Pulmonary artery endothelial cell (primary cell): ENCODE measurements at places on chromosomes 3 and 15.

- no peak for DNase-seq
Measured at GRCh38 chr3:136490646-136491405, 240.7 kb downstream of the PCCB start.

DNA sequence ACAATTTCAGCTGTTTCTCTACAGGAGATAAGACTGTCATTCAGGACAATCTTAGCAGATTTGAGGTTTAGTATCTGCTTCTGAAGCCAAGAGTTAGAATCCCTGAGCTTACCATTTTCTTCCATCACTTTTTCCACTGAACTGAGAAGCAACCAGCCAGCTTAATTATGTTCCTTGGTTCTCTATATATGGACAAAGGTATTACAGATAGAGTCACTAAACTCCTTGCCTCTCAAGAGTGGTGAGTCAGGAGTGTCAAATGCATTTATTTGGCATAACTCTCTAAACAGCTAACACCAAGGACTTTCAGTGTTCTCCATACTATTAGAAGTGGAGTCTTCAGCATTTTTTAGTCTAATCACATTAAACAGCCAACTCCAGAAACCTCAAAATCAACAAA, 239.3 kb downstream of the ALCAM start:
- DNase-seq = no peak

DNA sequence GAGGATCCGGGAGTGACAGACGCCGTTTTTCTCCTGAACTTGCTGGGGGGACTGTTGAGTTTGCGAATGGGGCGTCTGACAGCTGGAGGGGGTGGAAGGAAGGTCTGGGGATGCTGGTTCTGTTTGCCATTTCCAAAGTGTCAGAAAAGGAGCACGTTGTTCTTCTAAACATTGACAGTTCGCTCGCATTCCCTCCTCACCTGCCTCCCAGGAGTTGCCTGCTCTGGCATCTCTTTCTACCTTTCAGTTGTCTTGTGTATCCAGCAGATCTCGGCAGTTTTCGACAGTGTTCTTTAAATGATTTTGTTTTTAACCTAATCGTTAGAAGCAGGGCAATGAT, 829 bp downstream of the SELENOT start:
- no peak for DNase-seq

GRCh38 chr3:197426121-197426566, 127.7 kb upstream of the DLG1 start:
- DNase-seq = no peak

- DNase-seq = no peak
Measured at GRCh38 chr3:35685153-35685552, 45.8 kb downstream of the ARPP21 start.

GRCh38 chr3:153628591-153628990, 466.6 kb downstream of the RAP2B start:
- peak; percentile 96 for DNase-seq

DNA sequence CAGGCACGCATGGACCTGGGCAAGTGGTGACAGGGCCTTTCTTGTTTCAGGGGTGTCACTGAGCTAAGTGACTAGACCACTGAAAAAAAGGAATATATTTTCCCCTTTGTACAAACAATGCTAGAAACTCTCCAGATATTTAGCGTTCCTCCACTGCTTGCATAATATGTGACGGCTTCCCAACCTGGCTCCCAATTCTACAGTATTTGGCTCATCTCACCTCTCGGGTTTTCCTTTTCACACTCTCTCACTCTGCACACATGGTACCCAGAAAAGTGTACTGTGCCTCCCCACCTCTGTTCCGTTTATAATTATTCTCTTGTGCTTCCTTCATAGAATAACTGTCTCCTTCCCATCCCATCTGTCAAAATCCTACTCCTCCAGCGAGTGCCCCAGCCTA, 140.5 kb upstream of the KLHL25 start:
- no peak for DNase-seq

GRCh38 chr15:95027981-95028380, 796.6 kb downstream of the MCTP2 start:
- DNase-seq = no peak

GRCh38 chr3:17686613-17687012, 55.8 kb downstream of the TBC1D5 start:
- no peak for DNase-seq

DNA sequence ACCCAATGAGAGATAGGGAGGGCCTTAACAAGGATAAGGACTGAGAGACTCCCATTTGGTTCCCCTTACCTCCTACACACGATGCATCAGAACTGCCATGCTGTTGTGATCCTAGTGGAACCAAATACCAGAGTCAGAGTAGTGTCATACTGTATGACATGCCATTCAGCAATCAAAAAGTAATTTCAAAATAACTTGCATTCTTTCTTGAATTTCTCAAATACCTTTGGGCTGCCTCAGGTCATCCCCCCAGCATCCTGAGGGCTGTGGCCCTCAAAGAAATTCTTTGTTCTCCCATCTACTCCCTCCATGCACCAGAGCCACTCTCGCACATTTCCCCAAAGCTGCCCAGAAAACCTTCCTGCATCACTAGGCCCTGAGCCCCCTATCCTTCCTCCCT, 68.9 kb upstream of the PPP2R3A start:
- no peak for DNase-seq

- no peak for DNase-seq
Measured at GRCh38 chr3:22380253-22380652, 629.2 kb upstream of the ZNF385D start.

DNA sequence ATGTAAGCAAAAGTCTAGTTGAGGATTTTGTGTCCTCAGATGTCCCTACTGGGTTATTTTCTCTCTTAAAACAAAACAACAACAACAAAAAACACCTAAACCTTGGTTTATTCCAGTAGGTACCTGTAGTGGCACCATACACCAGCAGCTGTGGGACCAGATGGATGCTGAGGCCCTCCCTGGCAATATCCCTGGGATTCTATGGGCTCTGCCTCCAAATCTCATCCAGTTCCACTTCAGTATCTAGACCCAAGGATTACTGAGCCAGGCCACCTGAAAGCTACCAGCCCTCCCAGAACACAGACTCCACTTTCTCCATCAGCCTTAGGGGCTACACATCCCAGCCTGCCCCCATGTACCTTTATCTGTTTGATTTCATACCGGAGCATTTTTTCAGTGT, 1.7 kb downstream of the TIMP4 start:
- no peak for DNase-seq

DNA sequence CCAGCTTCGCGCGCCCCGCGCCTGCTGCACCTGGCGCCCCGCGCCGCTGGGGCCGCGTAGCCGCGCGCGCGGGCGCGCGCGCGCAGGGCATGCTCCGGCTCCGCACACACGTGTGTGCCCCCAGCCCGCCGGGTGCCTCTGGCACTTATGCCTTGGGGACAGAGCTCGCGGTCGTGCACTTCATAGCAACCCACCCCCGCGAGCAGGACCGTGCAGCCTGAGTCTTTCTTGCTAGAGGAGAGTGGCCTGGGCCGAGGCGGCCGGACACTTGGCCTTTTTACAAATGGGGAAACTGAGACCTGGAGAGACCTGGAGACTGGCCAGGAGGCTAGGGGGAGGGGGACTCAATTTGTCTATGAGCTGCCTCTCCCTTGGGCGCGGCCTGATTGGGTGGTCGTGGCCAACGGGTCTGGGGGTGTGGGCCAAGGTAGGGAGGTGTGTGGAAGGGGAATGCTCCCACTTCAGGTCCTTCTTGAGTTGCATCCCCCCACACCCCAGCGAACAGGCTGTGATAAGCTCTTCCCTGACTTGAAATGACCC, 562 bp downstream of the NBEAL2 start:
- no peak for DNase-seq

GRCh38 chr3:179076243-179077027, 4.8 kb upstream of the ZMAT3 start:
- no peak for DNase-seq

- no peak for DNase-seq
Measured at GRCh38 chr3:60010781-60011180, 961.0 kb upstream of the CFAP20DC start.

GRCh38 chr3:72165317-72165716, 380.4 kb upstream of the PROK2 start:
- DNase-seq = no peak

DNA sequence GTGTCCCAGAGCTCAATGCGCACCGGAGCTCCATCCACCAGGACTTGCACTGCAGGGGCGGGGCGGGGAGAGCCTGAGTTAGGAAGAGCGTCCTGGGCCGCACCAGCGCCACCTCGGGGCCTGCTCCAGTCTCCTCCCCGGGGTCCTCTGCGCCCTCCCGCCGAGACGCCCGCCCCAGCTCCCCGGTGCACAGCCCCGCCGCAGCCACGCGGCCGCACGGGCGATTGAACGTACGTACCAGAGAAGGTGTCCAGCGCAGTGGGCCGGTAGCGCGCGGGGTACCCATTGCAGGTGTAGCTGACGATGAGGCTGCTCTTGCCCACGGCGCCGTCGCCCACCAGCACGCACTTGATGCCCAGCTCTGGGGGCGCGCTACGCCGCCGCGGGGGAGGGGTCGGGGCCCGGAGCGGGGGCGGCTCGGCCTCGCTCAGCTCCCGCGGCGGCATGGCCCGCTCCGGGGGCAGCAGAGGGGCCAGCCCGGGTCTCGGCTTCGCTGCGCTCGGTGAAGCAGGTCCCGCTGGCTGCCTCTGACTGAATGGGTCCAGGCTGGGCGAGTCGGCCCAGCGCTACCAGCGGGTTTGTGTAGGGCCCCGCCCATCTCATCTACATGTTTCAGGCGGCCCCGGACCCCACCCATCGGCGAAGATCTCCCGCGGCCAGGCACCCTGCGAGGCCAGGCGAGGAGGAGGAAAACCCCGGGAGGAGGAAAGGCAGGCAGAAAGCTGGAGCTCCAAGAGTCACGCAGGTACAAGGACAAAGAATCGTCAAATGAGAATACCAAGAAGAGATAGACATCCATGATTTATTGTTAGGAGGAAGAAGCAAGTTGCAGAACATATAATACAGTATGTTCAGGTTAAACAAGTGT, at the start of gene RHOV:
RHOV (minus strand) TSS at position 541 of the 868 bp plus-strand sequence; CDS start at position 446, 95 bp downstream.
- no peak for DNase-seq

- no peak for DNase-seq
Measured at GRCh38 chr15:101549647-101550046, 60.1 kb upstream of the PCSK6 start.

DNA sequence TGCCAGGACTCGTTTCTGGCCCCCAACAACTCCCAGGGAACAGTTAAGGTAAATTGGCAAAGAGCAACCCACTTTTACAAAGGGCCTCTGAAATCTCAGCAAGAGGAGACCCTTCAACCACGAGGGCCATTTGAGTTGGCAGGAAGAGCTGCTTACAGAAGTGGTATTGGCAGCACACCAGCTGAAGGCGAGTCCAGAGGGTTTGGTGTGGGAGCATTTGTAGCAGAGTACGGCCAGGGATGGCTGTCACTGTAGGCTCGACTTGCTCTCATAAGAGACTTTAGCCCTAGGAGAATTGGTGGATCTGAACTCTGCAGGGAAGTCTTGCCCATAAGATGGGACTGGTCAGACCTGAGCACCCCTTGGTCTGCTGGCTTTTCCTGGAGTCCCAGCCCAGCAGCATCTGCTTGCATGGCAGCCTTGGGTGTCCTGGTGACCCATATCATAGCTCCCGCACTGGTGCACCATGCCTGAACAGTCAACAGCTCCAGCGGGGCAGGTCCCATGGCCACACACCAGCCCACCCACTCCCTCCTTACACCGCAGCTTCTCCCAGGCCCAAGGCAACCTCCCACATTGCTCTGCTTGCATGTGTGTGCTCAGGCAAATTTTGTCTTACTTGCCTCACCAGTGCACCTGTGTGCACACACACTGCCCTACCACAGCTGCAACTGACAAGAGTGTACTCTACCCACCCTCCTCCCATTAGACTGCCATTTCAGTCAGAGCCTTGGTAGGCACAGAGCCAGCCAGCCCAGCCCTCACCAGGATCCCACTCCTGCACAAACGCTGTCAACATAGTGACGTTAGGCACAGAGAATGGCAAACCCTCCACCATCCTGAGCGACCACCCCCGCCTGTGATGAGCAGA, 861.6 kb upstream of the DPPA4 start:
- DNase-seq = no peak

DNA sequence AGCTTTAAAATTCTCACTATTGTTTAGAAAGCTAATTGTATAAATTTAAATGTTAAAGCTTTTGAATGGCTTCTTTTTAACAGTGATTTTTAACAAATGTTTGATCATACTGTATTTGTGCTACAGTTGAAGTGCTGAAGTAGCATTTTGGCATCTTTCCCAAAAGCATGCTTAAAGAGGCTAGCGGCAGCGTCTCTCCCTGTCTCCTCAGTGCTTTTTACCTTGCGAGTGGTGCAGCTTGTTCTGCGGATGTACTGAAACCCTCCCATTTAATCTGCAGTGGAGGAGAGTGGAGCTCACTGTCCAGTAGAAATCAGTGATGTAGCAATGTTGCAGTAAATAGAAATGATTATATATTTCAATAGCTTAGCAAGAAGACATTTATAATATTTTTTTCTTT, 43.7 kb downstream of the LRRC49 start:
- DNase-seq = no peak

GRCh38 chr15:65927545-65927944, 58.3 kb downstream of the RAB11A start:
- no peak for DNase-seq

DNA sequence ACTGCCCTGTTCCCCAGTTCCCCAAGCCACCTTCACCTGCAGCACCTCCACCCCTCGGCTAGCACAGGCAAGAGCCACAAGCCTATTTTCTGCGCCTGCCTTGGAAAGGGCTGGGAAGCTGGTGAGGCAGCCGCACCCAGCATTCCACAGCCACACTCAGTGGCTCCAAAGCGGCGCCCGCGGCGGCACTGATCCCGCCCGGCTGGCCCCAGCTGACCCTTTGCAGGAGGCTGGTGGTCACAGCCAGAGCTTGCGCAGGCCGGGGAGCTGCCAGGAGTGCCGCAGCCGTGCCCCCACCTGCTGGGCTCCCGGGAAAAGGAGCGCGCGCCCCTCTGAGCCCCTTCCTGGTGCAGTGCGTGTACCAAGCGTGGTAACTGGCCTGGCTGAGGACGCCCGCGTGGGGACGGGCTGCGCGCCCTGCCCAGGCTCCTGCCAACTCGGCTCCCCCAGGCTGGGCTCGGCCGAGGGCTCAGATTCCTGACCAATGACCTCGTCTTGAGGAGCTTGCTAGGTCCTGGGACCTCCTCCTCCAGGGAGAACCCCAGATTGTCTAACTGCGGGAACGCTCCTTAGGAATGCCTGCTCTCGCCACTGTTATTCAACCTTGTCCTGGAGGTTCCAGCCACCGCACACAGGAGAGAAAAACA, 13.3 kb downstream of the GRAMD2A start:
- no peak for DNase-seq

- no peak for DNase-seq
Measured at GRCh38 chr15:51724673-51725072, 12.8 kb downstream of the LYSMD2 start.

GRCh38 chr15:68334661-68335124, 57.1 kb downstream of the FEM1B start:
- no peak for DNase-seq

- DNase-seq = no peak
Measured at GRCh38 chr15:62071711-62072308, 5.0 kb downstream of the C2CD4A start.
